GM12865 (cell line): ENCODE measurements at places on chromosomes 11 and 22.

DNA sequence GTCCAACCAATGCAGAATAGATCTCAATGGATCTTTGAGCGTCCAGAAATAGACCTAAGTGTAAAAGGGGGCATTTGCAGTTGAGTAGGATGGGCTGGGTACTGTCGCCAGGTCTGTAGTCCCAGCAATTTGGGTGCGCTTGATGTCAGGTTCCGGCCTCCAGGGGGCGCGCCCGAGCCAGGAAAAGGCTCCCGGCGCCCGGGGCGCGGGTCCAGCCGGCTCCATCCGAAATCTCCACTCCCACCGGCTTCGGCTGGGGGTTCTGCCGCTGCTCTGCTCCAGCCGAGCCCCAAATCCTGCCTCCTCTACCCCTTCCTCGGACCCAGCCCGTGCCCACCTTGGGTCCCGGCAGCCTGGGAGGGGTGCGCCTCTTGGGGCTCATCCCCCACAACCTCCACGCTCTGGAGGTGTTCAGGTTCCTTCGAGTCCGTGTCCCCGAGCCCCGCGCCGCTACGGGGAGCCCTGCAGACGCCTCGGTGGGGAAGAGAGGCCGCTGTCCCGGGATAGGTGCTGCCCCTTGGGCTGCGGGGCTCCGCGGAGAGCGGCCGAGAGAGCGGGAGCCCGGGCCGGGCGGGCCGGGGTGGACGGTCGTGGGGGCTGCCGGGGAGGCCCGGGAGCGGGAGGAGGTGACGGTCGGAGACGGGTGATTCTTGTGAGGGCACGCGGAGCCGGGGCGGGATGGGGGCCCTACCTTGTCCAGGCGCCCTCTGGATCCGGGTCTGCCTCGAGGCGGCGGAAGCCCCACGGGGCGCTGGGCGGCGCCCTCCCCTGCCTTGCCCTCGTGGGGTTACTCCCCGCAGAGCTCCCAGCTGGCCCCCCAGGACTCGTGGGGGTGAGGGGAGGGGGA, 13.0 kb upstream of the CYB5R3 start:
- peak; percentile 86 for DNase-seq

- no peak for DNase-seq
Measured at GRCh38 chr11:1130276-1131032, 27.3 kb upstream of the MUC5AC start.

DNA sequence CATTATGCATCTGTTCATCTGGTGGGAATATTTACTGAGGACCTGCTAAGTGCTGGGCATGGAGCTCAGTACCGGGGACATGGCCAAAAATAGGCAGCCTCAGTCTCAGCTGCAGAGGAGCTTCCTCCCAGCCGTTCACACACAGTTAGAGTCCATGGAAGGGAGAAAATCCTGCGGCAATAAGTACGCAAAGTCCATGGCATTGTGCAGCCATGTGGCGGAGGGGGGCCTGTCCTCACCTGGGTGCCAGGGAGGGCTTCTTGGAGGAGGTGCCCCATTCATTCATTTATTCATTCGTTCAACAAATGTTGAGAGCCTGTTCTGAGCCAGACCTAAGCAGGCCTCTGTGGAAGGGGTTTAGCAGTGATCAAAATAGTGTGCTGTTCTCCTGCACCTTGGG, 59.3 kb upstream of the ANO1 start:
- no peak for DNase-seq

DNA sequence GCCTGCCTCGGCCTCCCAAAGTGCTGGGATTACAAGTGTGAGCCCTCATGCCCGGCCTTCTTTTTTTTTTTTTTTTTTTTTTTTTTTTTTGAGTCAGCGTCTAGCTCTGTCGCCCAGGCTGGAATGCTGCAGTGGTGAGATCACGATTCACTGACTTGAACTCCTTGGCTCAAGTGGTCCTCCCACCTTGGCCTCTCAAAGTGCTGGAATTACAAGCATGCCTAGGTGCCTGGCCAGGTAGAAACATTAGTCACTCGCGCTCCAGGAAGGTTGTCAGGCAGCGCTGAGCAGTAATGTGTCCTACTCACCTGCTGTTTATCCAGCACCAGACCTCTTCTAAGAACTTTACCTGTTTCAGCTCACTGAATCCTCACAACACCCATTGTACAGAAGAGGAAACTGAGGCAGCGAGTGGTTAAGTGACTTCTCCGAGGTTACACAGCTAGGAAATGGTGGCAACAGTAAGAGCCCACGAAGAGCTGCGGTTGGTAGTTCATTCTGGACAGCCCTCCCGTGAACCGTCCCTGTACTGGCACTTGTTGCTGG, 496 bp upstream of the CST6 start:
- no peak for DNase-seq

GRCh38 chr11:46364791-46365190, 16.7 kb upstream of the MDK start:
- DNase-seq: no peak

- DNase-seq: no peak
Measured at GRCh38 chr11:61111050-61111435, 8.8 kb downstream of the CD5 start.

- DNase-seq: no peak
Measured at GRCh38 chr22:30422481-30423300, 2.9 kb upstream of the MTFP1 start.

DNA sequence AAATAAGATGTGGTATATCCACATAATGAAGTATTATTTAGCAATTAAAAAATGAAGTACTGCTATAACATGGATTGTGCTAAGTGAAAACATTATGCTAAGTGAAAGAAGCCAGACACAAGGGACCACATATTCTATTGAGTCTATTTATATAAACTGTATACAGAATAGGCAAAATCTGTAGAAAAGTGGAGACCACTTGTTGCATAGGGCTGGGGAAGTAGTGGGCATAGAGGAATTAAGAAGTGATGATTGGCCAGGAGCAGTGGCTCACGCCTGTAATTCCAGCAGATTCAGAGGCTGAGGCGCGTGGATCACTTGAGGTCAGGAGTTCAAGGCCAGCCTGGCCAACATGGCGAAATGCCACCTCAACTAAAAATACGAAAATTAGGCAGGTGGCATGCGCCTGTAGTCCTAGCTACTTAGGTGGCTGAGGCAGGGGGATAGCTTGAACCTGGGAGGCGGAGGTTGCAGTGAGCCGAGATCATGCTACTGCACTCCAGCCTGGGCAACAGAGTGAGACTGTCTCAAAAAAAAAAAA, 109.6 kb downstream of the RBFOX2 start:
- DNase-seq: no peak

DNA sequence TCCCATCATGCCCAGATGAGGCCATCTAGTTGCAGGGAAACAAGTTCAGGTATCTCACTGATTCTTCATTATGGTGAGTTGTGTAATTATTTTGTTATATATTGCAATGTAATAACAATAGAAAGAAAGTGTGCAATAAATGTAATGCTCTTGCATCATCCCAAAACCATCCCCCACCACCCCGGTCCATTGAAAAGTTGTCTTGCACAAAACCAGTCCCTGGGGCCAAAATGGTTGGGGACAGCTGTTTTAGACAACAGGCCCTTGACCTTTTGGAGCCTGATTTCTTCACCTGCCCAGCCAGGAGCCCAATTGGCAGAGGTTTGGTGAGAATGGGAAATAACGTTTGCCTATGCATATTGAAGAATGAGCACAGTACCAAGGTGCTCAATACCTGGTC, 15.9 kb downstream of the MPEG1 start:
- DNase-seq: no peak

- no peak for DNase-seq
Measured at GRCh38 chr11:1933416-1934334, 13.5 kb upstream of the MRPL23 start.

- no peak for DNase-seq
Measured at GRCh38 chr11:128196235-128196634, 391.1 kb downstream of the ETS1 start.

DNA sequence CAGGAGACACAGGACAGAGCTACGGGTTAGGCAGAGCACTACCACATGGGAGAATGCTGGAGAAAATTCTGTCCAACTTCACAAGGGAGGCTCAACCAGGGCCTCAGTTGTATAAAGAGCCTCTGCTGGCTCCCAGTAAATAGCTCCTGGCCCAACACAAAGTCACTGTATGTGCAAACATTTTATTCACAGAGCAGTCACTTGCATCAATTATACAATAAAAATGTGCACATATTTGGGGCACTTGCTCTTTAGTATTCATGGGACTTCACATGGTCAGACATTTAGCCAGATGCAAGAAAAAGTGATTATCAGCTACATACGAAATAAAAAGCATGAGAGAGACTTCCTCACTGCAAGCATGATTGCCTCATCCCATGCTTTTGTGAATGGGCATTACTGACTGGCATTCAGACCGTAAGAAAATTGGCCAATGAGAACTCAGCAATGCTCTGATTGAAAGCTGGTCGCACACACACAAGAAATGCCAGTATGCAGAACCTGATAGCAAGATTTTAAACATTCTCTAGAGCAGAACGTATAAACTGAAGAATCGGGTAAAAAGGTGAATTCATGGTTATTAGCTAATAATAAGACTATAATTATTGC, 39.4 kb downstream of the BLID start:
- no peak for DNase-seq

- DNase-seq: no peak
Measured at GRCh38 chr11:131683131-131683530, 312.7 kb downstream of the NTM start.

- DNase-seq: no peak
Measured at GRCh38 chr11:114197799-114198500, 98.2 kb upstream of the NNMT start.

DNA sequence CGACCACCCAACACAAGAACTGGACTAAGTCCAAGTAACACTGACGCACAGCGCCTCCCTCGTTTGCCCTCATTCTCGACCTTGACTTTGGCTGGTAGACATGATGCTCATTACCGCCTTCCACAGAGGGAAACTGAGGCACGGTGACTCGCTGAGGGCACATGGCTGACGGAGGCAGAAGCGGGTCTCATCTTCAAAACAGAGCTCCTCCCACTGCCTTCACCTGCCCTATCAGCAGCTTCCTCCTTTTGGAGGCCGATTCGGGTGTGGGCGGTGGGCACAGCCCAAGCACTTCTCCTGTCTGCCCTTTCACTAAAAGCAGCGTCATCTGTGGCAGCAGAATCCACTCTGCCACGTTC, 2.0 kb upstream of the KMT5B start:
- DNase-seq: peak; percentile 21

- DNase-seq: no peak
Measured at GRCh38 chr11:45053736-45054446, 92.5 kb upstream of the PRDM11 start.

GRCh38 chr22:46577368-46578249, 40.2 kb upstream of the CELSR1 start:
- DNase-seq: no peak

- DNase-seq: no peak
Measured at GRCh38 chr11:15493921-15494620, 379.3 kb downstream of the INSC start.

GRCh38 chr11:69879729-69880005, 60.5 kb upstream of the FGF3 start:
- no peak for DNase-seq

DNA sequence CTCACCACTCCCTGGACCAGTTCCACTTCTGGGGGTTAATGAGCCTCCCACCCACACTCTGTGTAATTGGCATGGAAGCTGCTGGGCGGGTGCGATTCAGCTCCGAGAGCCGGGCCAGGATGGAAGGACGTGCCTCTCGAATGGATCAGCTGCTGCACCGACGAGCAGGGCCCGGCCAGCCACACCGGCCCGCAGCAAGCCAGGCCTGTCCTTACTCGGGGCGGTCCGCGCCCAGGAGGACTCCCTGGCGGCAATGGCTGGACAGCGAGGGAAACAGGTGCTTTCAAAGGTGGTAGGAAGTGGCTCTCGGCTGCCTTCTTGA, 4.3 kb upstream of the SHISAL1 start:
- no peak for DNase-seq

GRCh38 chr11:123183391-123184099, 11.5 kb downstream of the CLMP start:
- DNase-seq: peak; percentile 45

DNA sequence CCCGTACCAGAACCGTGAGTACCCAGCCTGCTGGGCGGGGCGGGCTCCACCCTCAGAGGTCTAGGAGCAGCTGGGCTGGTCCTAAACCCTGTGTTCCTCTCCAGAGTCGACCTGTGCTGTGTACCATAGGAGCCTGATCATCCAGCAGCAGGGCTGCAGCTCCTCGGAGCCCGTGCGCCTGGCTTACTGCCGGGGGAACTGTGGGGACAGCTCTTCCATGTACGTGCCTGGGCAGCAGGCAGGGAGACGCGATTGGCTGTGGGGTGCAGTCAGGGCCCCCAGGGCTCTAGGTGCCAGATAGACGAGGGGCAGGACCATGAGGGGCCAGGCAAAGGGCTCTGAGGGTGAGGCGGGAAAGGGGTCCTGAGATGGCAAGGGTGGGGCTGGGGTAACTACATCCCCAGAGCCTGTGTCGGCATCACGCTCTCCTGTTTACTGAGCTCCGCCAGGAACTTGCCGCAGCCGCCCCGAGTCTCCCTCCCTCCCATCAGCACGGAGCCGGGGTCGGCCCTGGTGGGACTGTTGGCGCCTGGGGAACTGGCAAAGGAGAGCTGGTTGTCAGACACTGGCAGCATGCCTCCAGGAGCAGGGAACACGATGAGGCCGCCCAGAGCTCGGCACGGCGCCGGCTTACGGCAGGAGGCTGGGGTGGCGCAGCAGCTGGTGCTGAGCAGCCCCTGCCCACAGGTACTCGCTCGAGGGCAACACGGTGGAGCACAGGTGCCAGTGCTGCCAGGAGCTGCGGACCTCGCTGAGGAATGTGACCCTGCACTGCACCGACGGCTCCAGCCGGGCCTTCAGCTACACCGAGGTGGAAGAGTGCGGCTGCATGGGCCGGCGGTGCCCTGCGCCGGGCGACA, 22.9 kb upstream of the MUC5B start:
- no peak for DNase-seq

DNA sequence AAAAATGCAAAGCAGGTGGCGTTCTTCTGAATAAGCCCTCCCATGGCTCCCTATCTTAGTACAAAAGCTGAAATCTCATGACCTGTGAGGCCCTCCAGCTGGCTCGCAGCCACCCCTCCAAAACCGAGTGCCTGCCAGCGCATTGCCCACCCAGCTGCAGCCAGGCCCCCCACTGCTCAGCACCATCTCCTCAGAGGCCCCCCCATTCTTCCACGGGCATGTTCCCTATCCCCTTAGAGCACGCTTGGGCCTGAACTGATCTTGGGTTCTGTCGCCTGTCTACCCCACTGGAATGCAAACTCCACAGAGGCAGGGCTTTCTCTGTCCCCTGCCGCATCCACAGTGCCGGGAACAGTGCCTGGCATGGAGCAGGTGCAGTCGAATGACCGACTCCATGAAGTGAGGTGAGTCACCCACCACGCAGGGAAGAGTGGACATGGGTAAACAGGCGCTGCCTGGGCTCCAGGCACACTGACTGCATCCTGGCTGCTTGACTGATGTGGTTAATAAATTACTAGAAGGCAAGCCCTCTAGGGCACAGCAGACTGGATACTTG, 11.3 kb upstream of the EFCAB6 start:
- DNase-seq: no peak

DNA sequence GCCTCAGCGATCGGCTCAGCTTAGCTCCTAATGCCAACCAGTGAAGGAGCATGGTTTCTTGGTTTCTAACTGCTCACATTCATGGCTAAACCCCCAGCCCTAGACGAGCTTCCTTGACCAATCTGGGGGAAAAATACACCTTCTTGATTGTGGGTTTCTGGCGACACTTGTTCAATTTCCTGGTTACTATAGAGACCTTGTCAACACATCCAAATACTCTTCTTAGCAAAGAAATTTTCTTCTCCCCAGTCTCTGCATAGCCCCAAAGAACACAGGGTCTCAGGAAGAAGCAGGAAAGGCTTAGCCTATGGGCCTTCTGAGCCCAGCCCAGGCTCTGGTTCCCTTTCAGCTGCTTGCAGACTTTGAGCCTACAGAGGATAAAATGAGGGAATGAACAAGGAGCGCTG, 88.5 kb upstream of the SYT13 start:
- DNase-seq: no peak

- no peak for DNase-seq
Measured at GRCh38 chr11:131402040-131402439, 31.6 kb downstream of the NTM start.
